ENCODE measurements at places on chromosomes 12 and 14.

GRCh38 chr14:77805706-77806105 is 5.8 kb downstream of the ADCK1 start:
- no peak for DNase-seq

DNA sequence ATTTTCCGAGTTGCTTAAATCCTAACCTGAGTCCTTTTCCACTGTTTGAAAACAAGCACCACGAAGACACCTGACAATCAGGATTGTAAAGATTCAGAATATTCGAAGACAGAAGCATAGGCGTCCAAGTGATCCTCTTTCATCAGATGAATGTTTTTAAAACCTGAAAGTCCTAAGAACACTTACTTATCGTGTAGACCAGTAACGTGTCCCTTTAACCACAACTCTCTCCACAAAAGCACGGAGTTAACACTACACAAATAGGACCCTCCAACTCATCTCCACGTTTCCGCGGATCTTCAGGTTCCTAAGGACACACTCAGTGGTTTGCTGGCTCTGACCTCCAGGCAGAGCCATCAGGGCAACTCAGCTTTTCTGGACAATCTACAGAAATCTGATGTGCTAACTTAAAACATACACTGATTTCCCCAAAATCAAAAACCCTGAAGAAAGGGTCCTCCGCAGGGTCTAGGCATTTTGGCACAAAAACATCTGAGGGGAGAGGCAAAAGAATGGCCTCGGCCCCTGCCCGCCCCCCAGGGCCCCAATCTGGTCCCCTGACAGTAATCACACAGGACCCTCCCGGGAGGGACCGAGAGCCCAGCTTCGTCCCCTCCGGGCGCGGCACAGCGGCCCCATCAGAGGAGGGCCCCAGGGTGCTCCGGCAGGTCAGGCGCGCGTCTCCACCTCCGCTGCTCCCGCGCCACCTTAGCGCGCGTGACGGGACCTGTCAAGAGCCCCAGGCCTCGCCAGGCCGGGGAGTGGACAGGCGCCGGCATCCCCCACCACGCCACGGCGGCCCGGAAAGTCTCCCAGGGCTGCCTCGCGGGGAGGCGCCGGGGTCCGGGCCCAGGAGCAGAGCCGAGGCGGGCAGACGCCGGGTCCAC is 925 bp downstream of the DICER1 start:
- DNase-seq: peak; percentile 11

- no peak for DNase-seq
Observed at GRCh38 chr12:11755302-11755930, 105.9 kb downstream of the ETV6 start.

GRCh38 chr14:65330416-65330815 is 82.1 kb upstream of the FUT8 start:
- peak; percentile 55 for DNase-seq

GRCh38 chr14:99238216-99238615 is 33.8 kb downstream of the BCL11B start:
- DNase-seq: no peak

- no peak for DNase-seq
Observed at GRCh38 chr14:33009673-33010072, 71.0 kb downstream of the NPAS3 start.

DNA sequence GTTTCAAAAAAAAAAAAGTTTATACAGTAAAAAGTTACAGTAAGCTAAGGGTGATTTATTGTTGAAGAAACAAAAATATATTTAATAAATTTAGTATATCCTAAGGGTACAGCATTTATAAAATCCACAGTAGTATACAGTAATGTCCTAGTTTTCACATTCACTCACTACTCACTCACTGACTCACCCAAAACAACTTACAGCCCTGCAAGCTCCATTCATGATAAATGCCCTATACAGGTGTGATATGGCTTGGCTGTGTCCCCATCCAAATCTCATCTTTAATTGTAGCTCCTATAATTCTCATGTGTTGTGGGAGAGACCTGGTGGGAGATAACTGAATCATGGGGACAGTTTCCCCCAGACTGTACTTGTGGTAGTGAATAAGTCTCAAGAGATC is 61.7 kb downstream of the TC2N start:
- no peak for DNase-seq

DNA sequence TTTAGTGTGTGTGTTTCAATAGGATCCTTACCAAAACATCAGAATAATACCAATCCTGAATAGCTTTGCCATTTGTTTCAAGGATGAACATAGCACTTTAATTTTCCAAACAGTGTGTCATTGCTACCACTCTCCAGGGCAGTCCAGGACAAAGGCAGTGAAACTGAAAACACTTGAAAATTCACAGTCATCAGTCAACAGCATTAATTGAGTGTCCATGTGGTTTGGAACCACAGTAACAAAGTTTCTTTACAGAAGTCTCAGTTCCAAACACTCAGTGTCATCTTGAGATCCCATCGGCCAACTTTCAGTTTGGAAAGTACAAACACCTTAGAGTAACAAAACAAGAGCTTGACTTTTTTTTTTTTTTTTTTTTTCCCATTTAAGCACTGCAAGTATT is 228.4 kb upstream of the SOX5 start:
- DNase-seq: no peak

GRCh38 chr12:108690542-108691174 is 40.7 kb downstream of the CORO1C start:
- peak; percentile 40 for DNase-seq

- DNase-seq: no peak
Observed at GRCh38 chr12:102685172-102685571, 204.8 kb upstream of the IGF1 start.

DNA sequence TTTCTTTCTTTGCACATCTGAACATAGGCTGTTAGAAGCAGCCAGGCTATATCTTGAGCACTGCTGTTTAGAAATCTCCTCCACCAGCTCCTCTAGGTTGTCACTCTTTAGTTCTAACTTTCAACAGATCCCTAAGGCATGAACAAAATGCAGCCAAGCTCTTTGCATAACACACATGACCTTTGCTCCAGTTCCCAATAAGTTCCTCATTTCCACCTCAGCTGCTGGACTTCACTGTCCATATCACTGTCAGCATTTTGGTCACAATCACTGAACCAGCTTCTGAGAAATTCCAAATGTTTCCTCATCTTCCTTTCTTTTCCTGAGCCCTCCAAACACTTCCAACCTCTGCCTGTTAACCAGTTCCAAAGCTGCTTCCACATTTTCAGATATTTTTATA is 27.6 kb upstream of the C14orf132 start:
- no peak for DNase-seq

- no peak for DNase-seq
Observed at GRCh38 chr14:104086210-104086660, 735 bp downstream of the ASPG start.

- DNase-seq: no peak
Observed at GRCh38 chr14:77923131-77923936, 123.4 kb downstream of the ADCK1 start.

- DNase-seq: no peak
Observed at GRCh38 chr14:22646570-22647254, 2.6 kb upstream of the OR6J1 start.

DNA sequence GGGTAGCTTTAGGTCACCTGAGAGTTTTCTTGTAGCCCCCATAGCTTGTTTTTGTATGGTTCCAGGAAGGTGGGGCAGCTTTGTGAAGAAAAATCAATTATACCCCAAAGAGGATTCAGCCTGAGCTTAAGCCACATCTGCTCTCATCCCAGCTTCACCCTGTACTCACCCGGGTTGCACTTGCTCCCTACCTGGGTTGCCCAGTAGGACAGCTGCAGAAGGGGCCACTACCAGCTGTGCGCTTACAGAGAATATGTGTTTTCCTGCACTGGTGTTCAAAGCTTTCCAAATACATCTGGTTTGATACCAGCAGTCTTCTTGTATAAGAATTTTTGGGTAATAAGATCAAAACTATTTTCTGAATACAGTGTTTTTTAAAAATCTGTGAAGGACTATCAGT is 3.0 kb upstream of the SLC38A1 start:
- DNase-seq: peak; percentile 54

DNA sequence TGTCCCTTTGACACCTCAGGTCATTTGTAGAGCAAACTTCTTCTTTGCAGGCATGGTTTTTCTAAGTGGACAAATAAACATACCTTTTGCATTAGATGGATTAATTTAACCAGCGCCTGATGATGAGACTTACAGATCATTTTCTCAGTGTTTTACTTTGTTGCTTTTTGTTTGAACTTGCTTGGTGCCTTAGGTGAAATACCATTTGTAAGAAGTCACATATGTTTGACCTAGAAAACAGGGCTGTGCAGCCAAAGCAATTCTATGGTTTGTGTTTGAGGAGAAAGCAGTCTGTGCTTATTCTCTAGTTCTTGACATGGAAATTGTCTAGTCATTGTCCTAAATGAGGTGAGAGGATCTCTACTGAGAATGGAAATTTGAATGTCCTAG is 111.1 kb downstream of the DIP2B start:
- peak; percentile 47 for DNase-seq

- no peak for DNase-seq
Observed at GRCh38 chr12:107590413-107590812, 95.2 kb upstream of the PWP1 start.

DNA sequence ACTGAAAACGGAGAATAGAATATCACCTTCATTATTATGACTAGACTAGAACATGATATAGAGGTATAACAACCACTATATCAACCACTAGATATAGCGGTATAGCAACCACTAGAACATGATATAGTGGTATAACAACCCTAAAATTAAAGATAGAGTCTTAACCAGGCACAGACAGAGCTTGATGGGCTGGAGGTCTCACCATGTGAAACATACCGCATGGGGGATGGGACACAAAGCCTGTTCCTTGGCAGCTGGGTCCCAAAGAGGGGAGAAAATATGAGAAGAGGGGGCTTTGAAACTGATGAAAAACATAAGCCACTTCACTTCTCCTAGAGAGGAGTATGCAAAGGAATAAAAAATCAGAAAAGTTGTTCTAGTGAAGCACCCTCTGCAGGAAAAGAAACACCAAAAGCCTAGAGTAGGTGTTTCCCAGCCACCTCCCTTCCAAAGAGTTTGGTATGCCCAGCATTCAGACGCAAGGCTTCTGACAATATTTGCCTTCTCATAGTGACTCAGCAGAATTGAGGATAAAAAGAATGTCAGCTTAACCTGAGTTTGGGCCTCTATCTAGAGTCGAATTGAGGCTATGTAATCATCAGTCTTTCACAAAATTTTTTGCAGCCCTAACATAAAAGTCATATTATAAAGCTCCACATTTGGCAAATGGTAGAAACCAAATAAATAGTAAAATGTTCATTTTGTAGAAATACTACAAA is 316.4 kb downstream of the NOVA1 start:
- no peak for DNase-seq

DNA sequence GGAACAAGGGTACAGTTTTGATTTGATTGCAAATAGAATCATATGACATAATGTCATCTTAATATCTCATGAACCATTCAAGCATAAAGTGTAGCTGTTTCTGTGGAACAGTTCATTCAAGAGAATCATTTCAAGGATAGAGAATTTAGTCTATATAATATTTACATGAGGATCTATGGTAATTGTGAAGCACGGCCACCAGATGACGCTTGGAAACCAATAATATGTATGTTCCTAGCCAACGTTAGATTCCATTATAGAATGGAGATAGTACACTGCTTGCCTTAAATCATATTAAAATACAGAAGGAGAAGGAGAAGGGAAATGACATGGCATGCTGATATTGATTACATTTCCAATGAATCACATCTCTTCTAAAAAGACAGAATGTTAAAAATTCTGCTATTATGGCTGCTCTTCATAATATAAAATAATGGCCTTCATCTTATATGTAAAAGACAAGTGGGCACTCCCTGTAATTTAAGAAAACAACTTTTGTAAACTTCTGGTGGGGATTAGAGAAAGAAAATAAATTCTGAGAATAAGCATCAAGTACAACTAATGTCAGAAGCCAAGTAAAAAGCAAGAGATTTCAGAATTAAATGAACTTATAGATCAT is 351.0 kb downstream of the NAV3 start:
- peak; percentile 73 for DNase-seq

DNA sequence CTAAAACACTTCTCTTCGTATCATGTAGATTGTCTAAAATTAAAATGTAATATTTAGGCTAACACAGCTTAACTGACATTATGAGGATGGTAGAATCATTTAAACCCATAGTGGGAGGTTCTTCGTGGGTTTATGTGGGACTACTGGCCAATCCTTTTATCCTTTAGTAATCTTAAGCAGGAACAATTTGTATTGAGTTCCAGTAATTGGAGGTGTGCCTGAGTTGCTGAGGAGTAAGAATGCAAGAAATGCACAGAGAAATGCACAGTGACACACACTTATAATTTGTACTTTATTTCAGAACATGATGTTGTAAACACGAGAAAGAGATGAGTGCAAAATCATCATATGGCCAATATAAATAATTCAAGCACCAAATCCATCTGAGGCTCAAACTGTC is 22.3 kb downstream of the OTOGL start:
- no peak for DNase-seq

DNA sequence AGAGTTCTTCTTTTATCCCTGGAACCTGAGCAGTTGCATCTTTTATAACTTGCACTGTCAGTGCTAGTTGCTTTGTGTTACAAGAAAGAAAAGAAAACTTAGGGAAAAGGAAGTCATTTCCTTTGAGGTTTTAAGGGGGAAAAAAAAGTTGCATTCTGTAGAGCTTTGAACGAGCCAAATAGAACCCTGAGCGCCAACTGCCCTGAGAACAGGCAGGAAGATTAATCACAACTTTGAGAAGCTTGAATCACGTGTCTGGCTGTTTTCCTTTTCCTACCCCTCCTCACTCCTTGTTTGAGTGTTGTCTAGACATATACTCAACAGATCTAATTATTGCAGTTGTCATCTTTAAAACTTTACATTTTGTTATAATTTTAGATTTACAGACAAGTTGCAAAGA is 12.5 kb downstream of the PCNX1 start:
- no peak for DNase-seq

GRCh38 chr14:44981198-44981597 is 19.2 kb downstream of the TOGARAM1 start:
- no peak for DNase-seq

GRCh38 chr12:6342140-6342889 is 439 bp upstream of the TNFRSF1A start:
- no peak for DNase-seq

- no peak for DNase-seq
Observed at GRCh38 chr12:112967306-112967705, 11.0 kb upstream of the OAS2 start.

DNA sequence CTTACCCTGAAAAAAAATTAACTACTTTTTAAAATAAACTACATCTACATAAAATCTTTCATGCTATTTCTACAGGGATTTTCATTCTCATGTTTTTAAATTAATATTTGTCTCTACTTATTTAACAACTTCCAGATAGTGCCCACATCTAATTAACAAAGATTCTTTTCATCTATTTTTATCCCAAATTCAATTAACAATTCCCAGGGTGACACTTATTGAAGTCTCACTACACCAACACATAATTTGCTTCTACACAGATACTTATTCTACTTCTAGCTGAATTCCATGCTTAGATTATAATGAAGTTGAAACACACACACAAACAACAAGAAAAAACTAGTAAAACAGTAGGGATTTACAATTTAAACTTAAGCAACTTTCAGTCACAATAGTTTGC is 336.6 kb downstream of the ACSS3 start:
- no peak for DNase-seq

Data from tongue (tissue), 3 donors.